Activated T-cell treated with anti-CD3 and anti-CD28 coated beads, Interleukin-2, amount 50 U/mL, for 72 hours (primary cell): ENCODE measurements at places on chromosomes 7 and 10. TPM values are rescaled to one million over a fixed set of nuclear protein-coding genes. Genes with fewer than 3 reads are reported as not detected.
A peak's percentile ranks its signal among the peaks of the same experiment; 100 is the strongest.

- peak overlapping the region; percentile 83 for H3K27ac ChIP-seq
- no peaks in the 10 kb centered on the region for H3K36me3 ChIP-seq
- H3K4me3 ChIP-seq = peak overlapping the region; percentile 58
- no peaks in the 10 kb centered on the region for H3K27me3 ChIP-seq
- peaks cover 12% of the 10 kb centered on the region for H3K4me1 ChIP-seq
- no peak for DNase-seq
Measured at GRCh38 chr7:27032839-27033238, 63.0 kb downstream of the HOXA1 start.

- H3K4me3 ChIP-seq = no peak overlapping the region
- H3K36me3 ChIP-seq = no peaks in the 10 kb centered on the region
- peak; percentile 12 for DNase-seq
Measured at GRCh38 chr7:38660427-38661099, 29.4 kb upstream of the AMPH start.

The ELN gene
- not detected for total RNA-seq

The MEST gene
- 4.8 TPM for total RNA-seq

The EIF5AL1 gene
- total RNA-seq = 0.07 TPM
